ENCODE measurements at places on chromosomes 12 and 14. TPM values are rescaled to one million over a fixed set of nuclear protein-coding genes. Genes with fewer than 3 reads are reported as not detected.

- DNase-seq = no peak
- H3K4me3 ChIP-seq = no peak overlapping the region
- H3K27ac ChIP-seq = no peak overlapping the region
Measured at GRCh38 chr12:102953221-102953620, 4.3 kb upstream of the ASCL1 start.

GRCh38 chr12:39112064-39112463, 206.7 kb upstream of the CPNE8 start:
- DNase-seq = no peak
- no peaks in the 10 kb centered on the region for H3K27me3 ChIP-seq
- H3K27ac ChIP-seq = no peak overlapping the region
- H3K4me1 ChIP-seq = no peaks in the 10 kb centered on the region
- no peaks in the 10 kb centered on the region for H3K36me3 ChIP-seq
- H3K4me3 ChIP-seq = no peak overlapping the region

GRCh38 chr14:100156776-100157175, 2.7 kb downstream of the DEGS2 start:
- peaks cover 16% of the 10 kb centered on the region for H3K27me3 ChIP-seq
- no peak overlapping the region for H3K4me3 ChIP-seq
- H3K36me3 ChIP-seq = peaks cover 5% of the 10 kb centered on the region

GRCh38 chr12:29427964-29428363, 47.0 kb upstream of the ERGIC2 start:
- peak overlapping the region; percentile 13 for H3K27ac ChIP-seq
- H3K4me3 ChIP-seq = no peak overlapping the region
- H3K36me3 ChIP-seq = no peaks in the 10 kb centered on the region
- peaks cover 10% of the 10 kb centered on the region for H3K27me3 ChIP-seq

GRCh38 chr14:103014466-103015228, 42.7 kb downstream of the CDC42BPB start:
- peaks cover 5% of the 10 kb centered on the region for H3K27me3 ChIP-seq
- DNase-seq = no peak
- H3K4me1 ChIP-seq = no peaks in the 10 kb centered on the region
- no peak overlapping the region for H3K27ac ChIP-seq
- H3K36me3 ChIP-seq = no peaks in the 10 kb centered on the region

Gene TMEM132C
- total RNA-seq = not detected

GRCh38 chr12:6476489-6476888, 6.0 kb upstream of the VAMP1 start:
- no peaks in the 10 kb centered on the region for H3K27me3 ChIP-seq
- H3K36me3 ChIP-seq = no peaks in the 10 kb centered on the region
- no peak for DNase-seq
- H3K4me1 ChIP-seq = peaks cover 6% of the 10 kb centered on the region

- DNase-seq = no peak
- H3K4me3 ChIP-seq = no peak overlapping the region
- no peak overlapping the region for H3K27ac ChIP-seq
- H3K36me3 ChIP-seq = no peaks in the 10 kb centered on the region
- no peaks in the 10 kb centered on the region for H3K27me3 ChIP-seq
Measured at GRCh38 chr12:25130741-25131188, 64.2 kb downstream of the DNAI7 start.

GRCh38 chr14:61196034-61196433, 85.1 kb downstream of the TMEM30B start:
- no peak for DNase-seq
- H3K36me3 ChIP-seq = no peaks in the 10 kb centered on the region
- no peak overlapping the region for H3K4me3 ChIP-seq
- peaks cover 32% of the 10 kb centered on the region for H3K27me3 ChIP-seq
- no peak overlapping the region for H3K27ac ChIP-seq

GRCh38 chr12:117091758-117092510, 7.3 kb downstream of the TESC start:
- H3K4me1 ChIP-seq = no peaks in the 10 kb centered on the region
- peaks cover 6% of the 10 kb centered on the region for H3K36me3 ChIP-seq
- no peak for DNase-seq
- peaks cover 3% of the 10 kb centered on the region for H3K27me3 ChIP-seq
- no peak overlapping the region for H3K27ac ChIP-seq

Gene MSI1
- total RNA-seq = 0.78 TPM

Gene TAS2R9
- total RNA-seq = not detected

Gene PLCZ1
- not detected for total RNA-seq

- no peaks in the 10 kb centered on the region for H3K27me3 ChIP-seq
- H3K27ac ChIP-seq = peak overlapping the region; percentile 83
- peaks cover 63% of the 10 kb centered on the region for H3K4me1 ChIP-seq
Measured at GRCh38 chr12:53224061-53224896, 7.7 kb downstream of the RARG start.

Gene SMIM41
- not detected for total RNA-seq

DNA sequence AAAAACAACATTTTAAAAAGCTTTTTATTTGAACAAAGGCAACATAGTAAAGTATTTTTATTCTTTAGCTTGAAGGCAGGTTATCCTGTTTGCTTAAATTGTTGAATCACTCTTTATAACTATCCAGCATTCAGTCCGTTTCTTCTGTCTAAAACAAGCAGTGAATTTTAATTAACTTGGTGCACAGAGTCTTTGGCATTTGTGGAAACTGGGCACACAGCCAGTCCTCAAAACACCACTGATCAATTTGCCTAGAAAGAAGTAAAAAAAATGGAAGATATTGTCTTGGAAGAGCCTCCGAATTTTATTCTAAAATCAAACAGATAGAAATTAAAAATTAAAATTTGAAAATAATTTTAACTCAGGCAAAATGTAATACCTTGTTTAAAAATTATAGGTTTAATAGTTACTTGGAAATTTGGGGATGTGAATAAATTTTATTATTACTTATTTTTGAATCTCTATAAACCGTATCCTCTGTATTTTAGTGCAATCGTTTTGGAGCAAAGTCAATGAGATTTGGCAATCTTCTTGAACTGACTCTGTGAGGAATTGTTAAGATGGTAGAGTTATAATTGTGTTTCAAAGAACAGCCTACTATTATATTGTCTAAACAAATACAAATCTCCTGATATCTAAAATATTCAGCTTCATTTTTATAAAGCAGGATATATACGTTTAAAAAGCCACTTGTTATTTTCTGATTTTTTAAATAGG, 927.0 kb downstream of the SLC16A7 start:
- no peak for DNase-seq
- H3K4me1 ChIP-seq = no peaks in the 10 kb centered on the region
- H3K27me3 ChIP-seq = no peaks in the 10 kb centered on the region
- H3K27ac ChIP-seq = no peak overlapping the region

All from activated CD8-positive, alpha-beta T cell treated with anti-CD3 and anti-CD28 coated beads for 36 hours (primary cell).